ENCODE measurements at places on chromosomes 3 and 15.
A peak's percentile ranks its signal among the peaks of the same experiment; 100 is the strongest.

GRCh38 chr15:25905140-25905539, 42.0 kb upstream of the ATP10A start:
- DNase-seq = no peak

DNA sequence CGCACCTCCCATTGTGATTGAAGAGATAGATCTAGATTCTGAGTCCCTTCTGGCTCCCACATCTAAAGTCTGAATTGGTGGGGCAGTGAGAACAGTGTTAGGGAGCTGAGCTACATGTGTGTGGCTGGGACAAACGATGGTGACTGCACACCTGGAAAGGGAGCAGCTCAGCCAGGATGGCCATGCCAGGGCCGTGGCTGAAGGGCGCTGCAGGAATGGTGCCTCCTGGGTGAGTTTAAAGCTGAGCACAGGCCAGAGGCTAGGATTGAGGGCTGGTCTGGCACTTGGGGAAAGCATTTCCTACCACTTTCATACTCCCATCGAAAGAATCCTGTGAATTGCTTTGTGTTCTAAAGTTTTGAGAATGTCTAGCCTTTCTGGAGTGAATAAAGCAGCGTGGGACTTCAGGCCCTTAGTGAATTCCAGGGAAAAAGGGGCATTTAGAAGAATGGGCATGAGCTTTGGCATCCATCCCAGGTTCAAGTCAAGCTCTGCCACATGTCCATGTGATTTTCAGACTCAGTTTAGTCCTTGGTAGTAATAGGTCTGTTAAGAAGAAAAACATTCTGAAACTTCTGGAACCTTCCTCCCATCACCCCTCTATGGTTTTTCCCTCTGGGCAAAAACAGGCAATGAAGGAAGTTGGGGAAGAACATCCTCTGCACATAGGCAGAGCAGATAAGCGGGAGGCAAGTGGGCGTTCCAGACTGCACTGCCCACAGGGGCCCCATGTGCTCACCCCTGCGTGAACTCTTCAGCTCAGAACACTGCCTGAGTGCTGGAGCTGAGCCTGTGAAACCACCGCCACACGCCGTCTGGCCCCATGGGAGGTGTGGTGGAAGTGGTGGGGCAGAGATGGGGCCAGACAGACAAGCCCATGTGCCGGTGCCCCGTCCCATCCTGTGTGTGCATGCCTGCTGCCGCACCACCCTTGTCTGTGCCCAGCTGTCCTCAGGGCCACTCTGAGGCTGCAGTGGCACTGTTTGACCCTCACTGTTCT, 12.9 kb upstream of the CPNE9 start:
- no peak for DNase-seq

DNA sequence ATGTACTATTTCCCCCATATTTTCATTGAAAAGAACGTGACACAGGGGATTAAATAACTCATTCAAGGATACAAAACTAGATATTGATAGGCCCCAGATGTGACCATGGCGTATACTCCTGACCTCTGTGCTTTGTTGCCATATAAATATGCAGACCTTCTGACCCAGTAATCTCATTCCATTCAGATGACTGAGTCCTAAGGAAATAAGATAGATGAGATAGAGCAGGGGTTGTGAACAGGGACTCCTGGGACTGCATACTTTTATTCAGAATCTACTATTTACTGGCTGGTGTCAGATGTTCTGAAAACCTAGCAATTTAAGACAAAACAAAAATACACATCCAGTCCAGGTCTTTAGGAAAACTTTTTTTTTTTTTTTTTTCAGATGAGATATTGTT, 139.2 kb upstream of the MANF start:
- no peak for DNase-seq

- no peak for DNase-seq
Measured at GRCh38 chr15:78067328-78068228, 9.9 kb downstream of the TBC1D2B start.

DNA sequence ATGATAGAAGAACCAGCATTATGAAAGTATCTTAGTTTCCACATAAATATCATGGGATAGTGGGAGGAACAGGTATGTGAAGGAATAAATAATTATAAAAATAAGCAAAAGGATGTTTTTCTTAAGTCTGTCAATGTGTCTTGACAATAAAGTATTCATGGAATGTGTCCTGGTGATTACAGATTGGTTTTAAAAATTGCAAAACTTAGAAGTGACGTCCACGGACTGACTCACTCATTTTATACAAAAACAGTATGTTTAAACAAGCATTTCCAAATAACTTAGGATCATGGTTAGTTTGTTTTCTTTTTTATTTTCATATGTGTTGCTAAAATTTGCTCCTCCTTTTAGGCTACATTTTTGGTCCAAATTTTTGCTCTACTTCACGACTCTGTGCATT, 687.0 kb upstream of the NECTIN3 start:
- DNase-seq = no peak

DNA sequence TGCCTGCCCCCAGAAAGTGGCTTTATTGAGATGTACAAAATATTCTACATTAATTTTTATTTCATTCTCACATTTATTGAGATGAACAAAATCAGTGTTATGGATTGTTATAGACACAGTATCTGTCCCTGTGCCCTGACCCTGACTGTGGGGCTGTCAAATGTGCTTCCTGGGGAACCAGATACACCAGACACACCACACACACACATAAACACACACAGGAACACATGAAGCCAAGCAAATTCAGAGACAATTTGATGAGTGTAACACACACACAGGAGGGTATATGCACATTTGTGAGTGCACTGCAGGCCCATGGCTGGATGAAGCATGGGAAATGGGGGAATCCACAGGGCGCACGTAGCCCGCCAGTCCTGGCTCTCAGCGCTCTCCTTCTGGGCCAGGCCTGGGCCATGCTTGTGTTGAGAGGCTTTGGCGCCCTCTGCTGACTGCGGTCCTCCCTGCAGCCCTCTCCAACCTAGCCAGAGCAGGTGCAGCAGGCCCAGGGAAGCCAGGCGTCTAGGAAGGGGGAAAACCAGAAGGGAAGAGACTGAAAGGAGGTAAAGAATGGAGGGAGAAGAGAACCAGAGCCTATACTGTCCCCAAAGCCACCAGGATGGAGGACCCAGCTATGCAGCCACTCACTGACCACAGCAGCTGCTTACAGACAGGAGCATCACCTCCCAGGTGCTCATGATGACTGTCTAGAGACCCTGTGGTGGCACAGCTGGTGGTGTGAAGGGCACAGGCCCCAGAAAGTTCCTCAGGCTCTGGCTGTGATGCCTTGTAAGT, 18.0 kb upstream of the LOXL1 start:
- DNase-seq = peak; percentile 87

DNA sequence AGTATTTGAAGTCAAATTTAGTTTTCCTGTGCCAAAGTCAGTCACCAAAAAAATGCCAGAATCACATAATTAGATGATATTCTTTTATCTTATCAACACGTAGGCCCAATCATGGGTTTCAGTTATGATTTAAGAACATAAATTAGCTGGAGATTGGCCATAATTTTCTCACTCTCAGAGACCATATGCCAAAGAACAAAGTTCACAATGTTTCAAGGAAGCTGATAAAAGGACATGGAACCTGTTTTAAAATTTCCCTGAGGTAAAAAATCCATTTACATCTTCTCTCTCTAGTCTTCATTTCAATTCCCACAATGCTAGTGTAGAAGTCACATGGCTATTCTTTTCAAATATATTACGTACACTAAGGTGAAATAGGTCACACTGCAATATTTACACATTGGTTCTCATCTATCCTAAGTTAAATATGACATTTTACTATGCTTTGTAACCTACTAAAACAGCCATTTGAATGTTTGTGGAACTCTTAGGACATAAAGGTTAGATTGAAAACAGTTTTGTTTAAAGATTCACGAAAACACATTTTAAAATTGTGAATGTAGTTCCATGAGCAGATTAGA, 42.7 kb upstream of the DCUN1D1 start:
- no peak for DNase-seq

DNA sequence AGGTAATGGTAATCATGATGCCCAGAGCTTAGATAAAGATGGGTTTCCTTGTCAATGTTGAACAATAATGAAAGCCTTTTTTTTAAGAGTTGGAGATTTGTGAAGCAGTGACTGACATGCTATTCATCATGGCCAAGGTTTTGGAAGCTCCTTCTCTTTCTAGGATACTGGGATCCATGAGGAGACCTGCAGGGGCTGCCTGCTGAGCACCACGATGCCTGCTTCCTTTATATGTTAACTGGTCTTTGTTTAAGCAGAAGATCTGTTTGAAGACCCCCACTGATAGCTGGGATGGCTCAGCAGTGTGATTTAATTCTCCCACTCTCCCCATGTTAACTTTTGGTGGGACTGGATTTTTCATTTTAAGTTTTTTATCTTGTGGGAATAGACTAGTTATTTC, 15.8 kb downstream of the RBP1 start:
- DNase-seq = no peak

GRCh38 chr3:3053974-3054373, 56.2 kb downstream of the IL5RA start:
- DNase-seq = no peak

- no peak for DNase-seq
Measured at GRCh38 chr3:31668242-31668641, 135.5 kb downstream of the STT3B start.

DNA sequence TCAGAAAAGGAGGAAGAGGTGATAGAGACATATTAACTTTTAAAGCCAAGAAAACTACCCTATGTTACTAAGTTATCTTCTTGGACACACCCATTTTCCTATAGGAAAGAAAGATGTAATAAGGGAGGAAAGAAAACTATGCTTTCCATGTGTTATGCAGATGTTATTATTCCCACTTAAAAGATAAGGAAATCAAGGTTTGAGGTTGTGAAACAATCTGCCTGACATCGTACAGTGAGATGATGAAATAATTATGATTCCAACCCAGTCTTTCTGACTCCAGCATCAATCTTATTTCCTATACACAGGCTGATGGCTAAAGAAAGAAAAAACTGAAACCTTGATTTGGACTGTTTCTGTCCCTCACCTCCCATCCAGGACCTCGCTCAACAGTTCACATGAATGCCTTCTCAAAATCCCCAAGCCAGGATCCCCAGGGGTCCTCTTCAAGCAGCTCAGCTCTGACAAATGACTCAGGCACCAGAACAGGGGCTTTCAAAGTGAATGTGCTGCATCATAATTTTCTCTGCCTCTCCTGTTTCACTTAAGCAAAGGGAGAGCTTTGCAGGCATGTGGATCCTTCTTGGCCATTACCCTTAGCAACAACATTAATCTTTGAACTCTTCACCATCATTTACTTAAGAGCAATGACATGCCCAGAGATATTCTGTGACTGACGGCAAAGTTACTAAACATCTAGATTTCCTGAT, 12.4 kb upstream of the EID1 start:
- no peak for DNase-seq

GRCh38 chr3:155372281-155372680, 78.8 kb upstream of the STRIT1 start:
- DNase-seq = no peak

DNA sequence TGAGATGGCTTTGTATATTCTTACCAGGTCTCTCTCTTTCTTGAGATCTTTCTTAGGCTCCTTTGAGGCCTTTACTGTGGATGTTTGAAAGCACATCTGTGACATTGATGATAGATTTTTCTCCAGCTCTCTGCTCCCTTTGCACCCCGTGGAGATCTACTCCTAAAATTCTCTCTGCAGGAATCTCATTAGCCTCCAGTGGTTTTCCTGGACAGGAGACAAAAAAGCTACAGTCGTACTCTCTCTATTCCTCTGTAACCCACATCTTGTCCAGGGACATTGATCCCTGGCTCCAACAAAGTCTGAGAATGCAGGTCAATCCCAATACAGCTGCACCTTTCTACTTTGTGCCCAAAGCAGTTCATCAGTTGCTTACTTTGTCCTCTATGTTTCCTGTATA, 68.2 kb downstream of the RBMS3 start:
- no peak for DNase-seq

DNA sequence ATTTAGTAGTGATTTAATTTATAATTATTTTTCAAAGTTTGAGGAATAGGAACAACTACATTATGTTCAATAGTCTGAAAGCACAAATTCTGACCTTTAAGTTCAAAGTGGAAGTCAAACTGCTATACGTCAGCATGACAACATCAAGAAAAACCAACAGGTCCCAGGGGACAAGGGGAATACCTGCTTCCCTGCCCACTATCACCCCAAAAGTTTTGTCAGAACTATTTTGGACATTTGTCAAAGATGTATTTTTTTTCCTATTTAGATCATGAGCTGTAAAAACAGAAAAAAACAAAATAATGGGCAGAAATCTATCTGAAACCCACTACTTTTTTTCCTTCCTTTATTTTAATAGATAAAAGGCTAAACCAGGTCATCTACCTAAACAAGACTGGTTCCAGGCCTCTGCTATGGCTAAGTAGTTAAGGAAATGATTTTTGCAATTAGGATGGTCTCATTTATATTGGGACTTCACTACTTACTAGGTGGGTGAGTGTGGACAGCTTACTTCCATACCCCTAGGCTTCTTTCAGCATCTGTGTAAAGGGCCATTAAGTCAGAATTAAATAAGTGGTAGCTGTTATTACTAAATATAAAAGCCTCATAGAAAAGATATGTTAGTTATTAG, 746.3 kb downstream of the FHIT start:
- DNase-seq = no peak

DNA sequence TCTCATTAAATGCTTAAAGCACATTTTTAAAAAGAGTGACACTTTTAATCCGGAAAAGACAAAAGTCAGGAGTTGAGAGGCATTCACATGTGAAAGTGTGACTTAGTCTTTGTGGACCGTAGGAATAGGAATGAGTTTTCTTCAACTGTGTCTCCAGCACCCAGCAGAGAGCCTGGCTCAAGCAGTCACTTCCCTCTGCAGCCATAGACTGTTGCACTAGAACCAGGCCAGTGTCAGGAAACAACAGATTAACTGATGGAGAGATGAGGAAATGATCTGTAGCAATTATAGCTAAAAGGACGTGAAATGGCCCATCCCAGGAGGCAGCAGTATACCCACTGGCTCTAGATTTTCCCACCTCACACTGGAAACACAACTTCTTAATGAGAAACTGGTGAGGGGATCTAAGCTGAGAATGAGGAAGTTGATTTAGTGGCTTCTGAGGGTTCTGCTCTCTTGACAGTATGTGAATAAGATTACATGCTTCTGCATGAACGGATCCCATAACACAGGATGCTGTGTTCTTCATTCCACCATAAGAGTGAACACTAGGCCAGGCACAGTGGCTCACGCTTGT, 19.8 kb downstream of the CFAP92 start:
- DNase-seq = no peak

DNA sequence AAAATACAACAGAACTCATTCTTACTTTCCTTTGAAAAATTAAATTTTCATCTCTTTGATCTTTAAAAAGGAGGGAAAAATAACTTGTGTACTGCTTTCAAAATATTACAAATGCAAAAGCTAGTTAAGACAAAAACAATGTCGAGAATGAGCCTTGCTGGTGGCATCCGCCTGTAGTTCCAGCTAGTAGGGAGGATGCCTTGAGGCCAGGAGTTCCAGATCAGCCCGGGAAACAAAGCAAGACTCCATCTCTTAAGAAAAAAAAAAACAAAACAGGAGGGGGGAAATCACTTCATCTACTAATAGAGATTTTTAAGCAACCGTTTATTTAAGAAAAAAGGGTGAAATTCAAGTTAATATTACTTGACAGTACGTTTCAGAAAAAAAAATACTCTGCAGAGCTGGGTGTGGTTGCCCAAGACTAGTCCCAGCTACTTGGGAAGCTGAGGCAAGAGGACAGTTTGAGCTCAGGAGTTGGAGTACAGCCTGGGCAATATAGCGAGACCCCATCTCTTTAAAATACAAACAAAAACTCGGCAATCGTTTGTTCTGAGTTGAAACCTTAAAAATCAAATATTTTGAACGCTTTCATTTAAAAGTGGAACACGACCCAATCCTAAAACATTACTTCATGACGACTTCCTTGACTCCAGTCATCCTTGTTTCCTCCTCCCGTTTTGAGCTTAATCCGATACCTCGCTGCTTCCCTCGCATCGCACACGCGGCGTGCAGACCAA, 1.2 kb downstream of the KPNA1 start:
- no peak for DNase-seq

Data from activated CD8-positive, alpha-beta T cell treated with anti-CD3 and anti-CD28 coated beads, Interleukin-2, amount 10 ng/mL, durations not matched to agents 7 days and 5 days (primary cell).